ENCODE measurements at places on chromosomes 4 and X.

GRCh38 chr4:108774809-108775530 is 12.1 kb upstream of the ETNPPL start:
- no peak for DNase-seq

- DNase-seq = no peak
Observed at GRCh38 chr4:167100120-167100519, 134.2 kb downstream of the SPOCK3 start.

GRCh38 chr4:6986072-6986780 is 56.9 kb upstream of the TADA2B start:
- DNase-seq = no peak

DNA sequence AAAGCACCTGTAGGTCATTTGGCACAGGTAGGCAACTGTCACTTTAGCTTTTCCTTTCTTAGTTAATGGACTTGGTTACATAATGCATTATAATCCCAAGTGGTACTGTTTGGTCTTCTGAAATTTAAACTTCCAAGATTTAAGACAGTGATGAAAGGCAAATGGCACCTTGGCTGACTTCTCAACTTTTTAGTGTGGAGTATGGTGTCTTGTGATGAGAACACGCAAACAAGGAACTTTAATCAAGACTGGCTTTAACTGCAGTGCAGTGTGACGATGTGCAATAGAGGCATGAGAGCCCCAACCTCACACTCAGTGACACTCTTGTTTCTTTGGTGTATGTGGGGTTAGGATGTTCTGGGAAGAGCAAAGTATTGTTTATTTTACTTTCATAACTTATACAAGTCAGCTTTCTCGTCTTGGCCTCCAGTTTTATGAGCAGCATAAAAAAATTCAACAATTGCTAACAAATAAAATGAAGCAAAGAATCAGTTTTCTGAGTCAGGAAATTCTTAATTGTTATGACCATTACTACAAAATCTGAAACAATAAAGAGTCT is 171.9 kb downstream of the MAD2L1 start:
- no peak for DNase-seq
